Chondrocyte (in vitro differentiated cells): ENCODE measurements at places on chromosomes 2 and 18. TPM values are rescaled to one million over a fixed set of nuclear protein-coding genes. Genes with fewer than 3 reads are reported as not detected.

The LYPD6B gene
- 0.36 to 1.2 TPM in 2 of 3 replicates, not detected in the other for total RNA-seq

The EN1 gene
- not detected in 3 replicates for total RNA-seq

The PROC gene
- 2.6 to 5.3 TPM (median 2.7 TPM) in 3 replicates for total RNA-seq

The ANKRD62 gene
- total RNA-seq, result not detected in 3 replicates

The PDE1A gene
- 0.69 to 4.5 TPM (median 1.1 TPM) in 3 replicates for total RNA-seq

The SEMA4F gene
- 14.7 to 17.4 TPM (median 16.7 TPM) in 3 replicates for total RNA-seq

The PRSS56 gene
- not detected in 3 replicates for total RNA-seq

The UGT1A1 gene
- not detected in 3 replicates for total RNA-seq

The ARMC9 gene
- 71.6 to 188 TPM (median 187 TPM) in 3 replicates for total RNA-seq

The AMER3 gene
- not detected in 3 replicates for total RNA-seq

The ANKRD30BL gene
- total RNA-seq, result not detected in 3 replicates

The ANKRD29 gene
- total RNA-seq, result 0.48 to 0.85 TPM (median 0.50 TPM) in 3 replicates

- no peak for DNase-seq
Measured at GRCh38 chr2:84494070-84494469, 22.2 kb upstream of the DNAH6 start.

- no peak for DNase-seq
Measured at GRCh38 chr18:62786689-62787088, 71.3 kb downstream of the PHLPP1 start.

DNA sequence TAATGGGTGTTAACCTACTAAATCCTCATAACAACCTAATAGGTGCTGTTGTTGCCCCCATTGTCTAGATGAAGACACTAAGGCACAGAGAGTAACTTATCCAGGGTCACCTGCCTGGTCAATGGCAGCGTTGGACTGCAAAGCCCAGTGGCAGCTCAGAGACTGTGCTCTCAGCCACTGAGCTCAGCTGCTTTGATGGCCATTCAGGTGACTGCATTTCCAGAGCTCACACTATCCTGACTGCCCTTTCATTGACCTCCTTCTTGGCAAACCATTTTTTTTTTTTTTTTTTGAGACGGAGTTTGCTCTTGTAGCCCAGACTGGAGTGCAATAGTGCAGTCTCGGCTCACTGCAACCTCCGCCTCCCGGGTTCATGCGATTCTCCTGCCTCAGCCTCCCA lies 115.2 kb downstream of the MAPK4 start:
- no peak for DNase-seq

- DNase-seq, result no peak
Measured at GRCh38 chr2:238061315-238062202, 758 bp downstream of the SCLY start.

DNA sequence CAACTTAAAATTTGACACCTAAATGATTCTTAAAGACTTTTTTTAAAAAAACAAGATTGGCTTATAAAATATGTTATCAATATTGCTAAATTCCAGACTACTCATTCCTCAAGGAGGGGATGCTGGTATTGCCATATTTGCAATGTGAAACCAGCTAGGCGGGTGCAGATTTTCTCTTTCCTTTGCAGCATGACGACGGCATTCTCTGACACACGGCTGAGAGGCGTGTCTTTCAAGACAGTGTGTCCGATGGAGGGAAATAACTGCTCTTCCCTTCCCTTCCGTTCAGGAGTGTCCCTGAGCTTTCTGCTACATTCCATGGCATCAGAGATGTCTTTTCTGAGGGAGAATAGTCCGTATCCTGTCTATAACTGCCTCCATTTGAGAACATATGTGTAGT lies 38.2 kb upstream of the CNGA3 start:
- no peak for DNase-seq

DNA sequence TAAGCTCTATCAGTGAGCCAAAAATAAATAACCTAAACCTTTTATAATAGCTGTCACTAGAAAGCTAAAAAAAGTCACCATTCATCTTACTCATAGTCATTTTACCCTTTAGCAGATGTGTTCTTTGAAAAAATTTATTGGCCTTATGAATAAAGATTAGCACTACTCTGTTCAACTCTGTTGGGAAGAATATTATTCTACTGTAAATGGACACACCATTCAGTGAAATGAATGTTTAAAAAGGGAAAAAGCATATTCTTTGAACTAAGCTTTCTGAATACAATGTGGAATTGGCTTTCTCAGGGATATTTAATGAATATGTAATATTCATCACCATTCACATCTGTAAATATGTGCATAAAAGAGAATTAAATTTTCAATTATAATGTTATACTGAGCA lies 422.0 kb downstream of the CBLN2 start:
- DNase-seq, result no peak

DNA sequence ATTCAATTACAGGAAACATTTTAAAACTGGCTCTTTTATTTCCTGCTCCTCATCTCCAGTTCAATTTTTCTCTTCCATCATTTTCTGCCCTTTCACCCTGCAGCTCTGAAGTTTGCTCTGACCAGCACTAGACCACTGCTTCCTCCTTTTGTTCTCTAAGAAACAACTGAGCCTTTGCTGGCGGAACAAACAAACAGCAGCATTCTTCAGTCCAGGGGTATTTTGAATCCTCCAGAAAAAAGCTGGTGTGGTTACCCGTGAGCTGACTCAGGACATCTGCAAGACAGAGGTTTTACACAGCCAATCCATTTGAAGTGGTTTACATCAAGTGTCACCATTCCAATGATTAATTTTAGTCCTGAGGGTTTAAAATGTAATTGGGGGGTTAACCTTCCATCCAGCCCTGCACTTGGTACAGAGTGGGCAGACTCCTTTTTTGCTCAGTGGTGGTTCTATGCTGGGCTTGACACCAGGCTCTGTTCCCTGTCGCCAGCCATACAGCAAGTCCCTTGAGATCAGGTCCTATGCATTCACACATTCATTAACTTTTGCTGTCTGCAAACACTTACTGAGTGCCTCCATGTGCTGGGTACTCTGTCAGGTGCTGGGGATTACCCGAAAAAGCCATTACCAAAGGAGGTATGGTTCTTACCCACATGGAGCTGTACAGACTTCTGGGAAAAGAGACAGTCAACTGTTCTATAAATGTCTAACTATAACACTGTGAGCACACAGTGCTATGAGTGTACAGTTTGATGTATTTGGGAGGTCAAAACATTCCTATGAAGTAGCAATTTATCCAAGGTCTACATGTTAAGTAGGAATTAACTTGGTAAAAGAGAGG lies 909.4 kb upstream of the GYPC start:
- no peak for DNase-seq

DNA sequence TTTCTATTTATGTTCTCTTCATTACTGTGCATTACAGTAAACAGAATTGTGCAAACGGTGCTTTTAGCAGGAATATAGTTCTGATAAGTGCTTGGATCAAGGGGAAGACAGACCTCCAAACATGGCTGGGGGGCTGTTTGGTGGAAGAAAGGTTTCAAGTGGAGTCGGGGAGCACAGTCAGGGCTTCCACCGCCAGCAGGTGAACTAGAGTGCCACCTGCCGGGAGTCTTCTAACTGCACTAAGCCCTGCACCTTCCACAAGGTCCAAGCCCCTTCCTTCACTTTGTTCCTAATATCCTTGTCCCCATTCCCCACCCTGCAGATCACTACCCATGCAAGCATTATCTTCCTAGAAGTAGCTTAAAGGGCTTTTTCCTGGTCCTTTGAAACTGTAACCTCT lies 11.1 kb downstream of the ONECUT2 start:
- no peak for DNase-seq

- no peak for DNase-seq
Measured at GRCh38 chr18:28884304-28884703, 707.4 kb upstream of the CDH2 start.

- no peak for DNase-seq
Measured at GRCh38 chr18:23983112-23983511, 31.4 kb upstream of the TTC39C start.

- DNase-seq, result no peak
Measured at GRCh38 chr18:73841661-73842060, 306.0 kb downstream of the FBXO15 start.

- no peak for DNase-seq
Measured at GRCh38 chr2:103959174-103960128, 894.5 kb upstream of the POU3F3 start.

DNA sequence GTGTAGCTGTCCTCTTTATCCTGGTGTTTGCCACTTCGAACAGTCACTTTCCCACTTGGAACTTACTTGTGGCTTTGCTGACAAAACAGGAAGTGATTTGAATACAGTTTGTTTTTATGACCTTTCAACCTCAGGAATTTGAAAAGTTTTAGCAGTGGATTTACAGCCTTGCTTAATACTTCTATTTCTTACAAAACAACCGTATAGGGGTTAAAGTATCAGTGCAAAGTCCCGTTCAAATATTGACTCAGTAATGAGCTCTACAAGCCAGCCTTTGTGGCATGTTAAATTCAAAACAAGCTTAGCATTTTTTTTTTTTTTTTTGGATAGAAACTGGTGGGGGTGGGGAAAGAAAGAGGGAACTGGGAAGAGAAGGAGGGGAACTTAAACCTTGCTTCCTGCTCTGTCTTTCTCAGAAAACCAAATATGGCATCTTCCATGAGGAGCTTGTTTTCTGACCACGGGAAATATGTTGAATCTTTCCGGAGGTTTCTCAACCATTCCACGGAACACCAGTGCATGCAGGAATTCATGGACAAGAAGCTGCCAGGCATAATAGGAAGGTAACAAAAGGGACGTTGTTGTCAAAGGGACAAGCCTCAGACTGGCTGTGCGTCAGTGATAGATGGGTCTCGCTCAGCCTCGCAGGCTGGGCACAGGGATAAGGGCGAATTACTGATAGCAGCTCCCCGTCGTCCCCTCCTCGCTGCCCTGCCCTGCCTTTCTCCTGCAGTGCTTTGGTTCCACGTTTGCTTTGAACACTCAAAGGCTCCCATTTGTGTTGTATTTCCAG lies at the start of gene HNMT:
Gene HNMT, plus strand, starts transcription at position 408 of the 793 bp plus-strand sequence. Its CDS starts 19 bp downstream, at position 427.
- DNase-seq, result no peak

DNA sequence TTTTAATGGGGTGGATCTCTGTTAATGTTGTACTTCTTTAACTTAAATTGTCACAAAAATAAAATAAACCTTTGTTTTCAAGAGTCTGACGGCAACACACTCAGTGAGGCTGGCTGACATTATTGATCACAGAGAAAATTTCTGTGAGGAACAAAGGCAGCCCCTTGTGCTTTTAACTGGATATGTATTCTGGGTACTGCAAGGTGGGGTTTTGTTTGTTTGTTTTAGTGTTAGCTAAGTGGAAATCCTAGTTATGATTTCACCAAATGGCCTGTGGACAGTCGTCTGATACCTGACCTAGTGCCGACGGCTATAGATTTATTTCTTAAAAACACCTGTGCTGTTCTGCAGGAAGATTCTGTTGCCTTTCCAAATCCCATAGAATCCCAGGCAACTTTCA lies 1329.5 kb upstream of the ZEB2 start:
- DNase-seq, result no peak

DNA sequence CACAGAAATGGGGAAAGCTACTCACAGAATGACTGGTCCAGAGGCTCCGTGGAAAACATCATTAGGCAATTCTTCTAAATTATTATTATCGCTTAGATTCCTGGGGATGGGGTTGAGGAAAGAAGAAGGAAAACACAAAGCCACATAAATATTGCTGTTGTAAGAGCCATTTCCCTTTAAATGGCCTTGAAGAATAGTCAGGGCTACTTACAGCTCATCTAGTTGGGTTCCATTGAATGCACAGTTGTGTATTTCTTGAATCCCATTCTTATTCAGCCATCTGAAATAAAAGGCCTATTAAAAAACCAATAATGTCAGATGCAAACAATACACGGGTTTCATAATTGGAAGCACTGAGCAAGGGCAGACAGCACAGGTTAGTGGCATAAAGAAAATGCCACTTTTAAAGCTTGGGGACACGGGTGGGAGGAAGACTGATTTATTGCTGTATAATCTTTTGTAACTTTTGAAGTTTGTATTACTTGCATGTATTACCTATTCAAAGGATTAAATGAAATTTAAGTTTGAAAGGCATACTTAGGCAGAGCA lies 171.4 kb downstream of the FSHR start:
- no peak for DNase-seq

DNA sequence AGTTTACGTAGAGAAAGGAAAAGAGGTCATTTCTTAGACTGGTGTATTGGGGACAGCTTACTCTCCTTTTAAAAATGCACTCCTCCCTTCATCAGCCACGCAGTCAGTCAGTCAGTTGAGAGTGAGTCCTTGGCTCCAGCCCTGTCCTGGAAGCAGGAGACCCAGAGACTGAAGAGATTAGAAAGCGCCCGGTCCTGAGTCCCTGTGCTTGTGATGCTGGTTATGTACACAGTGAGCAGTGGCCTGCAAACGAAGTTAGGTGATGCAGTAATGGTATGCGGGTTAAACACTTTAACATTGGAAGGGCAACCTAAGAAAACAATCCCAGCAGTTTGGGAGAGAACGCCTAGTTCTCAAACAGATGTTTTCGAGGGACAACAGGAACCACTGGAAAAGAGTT lies 6.3 kb upstream of the ASB1 start:
- DNase-seq, result no peak

GRCh38 chr2:182509216-182509615 lies 82.4 kb upstream of the PDE1A start:
- DNase-seq, result no peak

- no peak for DNase-seq
Measured at GRCh38 chr2:39913648-39914461, 134.8 kb upstream of the THUMPD2 start.

DNA sequence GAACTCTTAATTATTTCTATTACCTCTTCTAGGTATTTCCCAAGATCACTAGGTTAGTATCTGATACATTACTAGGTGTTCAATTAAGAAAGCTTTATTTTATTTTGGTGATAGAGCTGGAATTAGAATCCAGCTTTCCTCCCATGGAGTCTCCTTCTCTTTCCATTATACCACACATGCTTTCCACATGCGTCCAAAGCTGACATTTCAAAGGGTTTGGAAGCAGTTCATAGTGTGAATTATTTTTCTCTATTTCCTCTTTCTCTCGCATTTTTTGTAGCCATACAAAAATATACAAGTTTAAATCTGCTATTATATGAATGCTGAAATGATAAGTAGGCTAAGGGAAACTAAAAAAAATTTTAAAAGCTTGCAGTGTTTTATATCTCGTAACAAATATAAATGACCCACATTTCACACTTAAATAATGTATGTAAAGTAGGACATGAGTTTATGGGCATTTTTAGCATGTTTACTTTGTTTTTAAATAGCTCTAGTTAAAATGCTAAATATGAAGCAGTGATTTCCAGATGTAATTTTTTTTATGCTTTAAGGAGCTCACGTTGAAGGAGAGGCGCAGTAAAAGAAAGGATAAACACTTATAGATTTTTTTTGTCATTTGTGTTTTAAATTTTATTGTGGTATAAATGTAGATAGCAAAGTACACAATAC lies 20.1 kb downstream of the ZC3H6 start:
- no peak for DNase-seq

GRCh38 chr2:66561645-66562303 lies 126.8 kb downstream of the MEIS1 start:
- no peak for DNase-seq
